CD4-positive, alpha-beta T cell treated with Interleukin-15 for 4 hours (primary cell): ENCODE measurements at places on chromosomes 16 and 17.

- no peak for DNase-seq
Observed at GRCh38 chr17:82121660-82122629, 23.9 kb upstream of the FASN start.

DNA sequence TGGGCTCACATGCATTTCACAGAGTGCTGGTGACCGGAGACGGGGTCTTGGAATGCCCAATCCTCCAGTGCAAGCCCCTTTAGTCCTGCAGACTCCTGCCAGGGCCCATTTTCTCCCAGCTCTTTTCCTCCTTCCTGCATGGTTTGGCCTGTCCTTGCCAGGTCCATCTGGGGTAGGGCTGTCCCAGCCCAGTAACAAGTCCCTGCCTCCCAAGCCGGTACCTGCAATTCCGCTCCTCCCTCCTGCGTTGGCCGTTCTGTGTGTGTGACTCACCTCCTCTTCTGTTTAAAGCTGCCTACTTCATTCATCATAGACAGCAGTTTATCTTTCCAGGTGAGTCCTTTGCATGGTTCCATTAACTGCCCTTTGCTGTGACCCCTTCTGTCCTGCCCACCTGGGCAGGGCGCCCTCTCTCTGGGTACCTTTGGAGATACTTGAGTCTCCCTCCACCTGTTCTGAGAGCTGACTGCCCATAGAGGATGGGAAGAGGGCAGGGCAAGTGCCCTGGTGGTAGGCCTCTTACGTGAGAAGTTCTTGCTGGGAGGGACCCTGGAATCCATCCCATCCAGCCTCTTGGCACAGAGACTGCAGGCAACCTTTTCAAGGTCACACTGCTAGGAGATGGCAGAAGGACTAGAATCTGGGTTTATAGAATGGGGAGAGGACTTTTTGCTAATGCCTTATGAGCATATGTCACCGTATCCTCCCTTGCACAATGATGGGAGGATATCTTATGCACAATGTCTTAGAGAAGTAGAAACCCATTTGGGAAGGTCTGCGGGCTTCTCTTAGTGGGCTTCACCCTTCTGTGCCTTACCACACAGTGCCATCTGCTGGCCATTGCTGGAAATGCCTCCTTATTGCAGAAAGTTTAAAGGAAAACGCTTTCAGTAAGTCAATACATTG, 29.7 kb upstream of the LGALS9 start:
- peak; percentile 84 for DNase-seq

DNA sequence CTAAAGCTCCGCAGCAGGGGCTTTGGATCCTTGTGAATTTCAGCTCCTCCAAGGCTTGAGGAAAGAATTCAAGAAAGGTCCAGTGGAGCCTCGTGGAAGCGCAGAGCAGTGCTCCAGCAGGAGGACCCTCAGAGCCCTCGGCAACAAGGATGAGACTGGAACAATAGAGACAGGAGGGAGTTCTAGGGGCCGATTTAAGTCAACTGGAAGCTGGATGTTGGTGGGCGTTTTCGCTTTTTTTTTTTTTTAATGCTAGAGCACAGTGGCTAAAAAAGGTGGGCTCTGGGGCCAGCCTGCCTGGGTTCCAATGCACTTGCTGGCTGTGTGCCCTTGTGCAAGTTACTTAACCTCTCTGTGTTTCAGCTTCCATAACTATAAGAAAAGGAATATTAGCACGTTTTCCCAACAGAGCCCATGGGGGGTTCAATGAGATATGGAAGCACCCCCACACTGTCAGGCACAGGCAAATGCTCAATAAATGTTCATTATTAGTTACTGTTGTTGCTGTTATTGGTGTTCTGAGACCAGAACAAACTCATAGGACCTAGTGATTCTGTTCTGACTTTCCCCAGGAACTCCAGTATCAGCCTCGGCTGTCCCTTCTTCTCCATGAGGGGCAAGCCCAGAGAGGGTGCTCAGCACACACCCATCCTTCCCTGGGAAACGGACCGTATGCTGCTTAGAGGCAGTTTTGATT, 5.3 kb upstream of the CBX8 start:
- no peak for DNase-seq

GRCh38 chr16:88009563-88010342, 58.5 kb downstream of the BANP start:
- DNase-seq, result no peak

GRCh38 chr16:24523569-24523968, 15.8 kb upstream of the RBBP6 start:
- no peak for DNase-seq

DNA sequence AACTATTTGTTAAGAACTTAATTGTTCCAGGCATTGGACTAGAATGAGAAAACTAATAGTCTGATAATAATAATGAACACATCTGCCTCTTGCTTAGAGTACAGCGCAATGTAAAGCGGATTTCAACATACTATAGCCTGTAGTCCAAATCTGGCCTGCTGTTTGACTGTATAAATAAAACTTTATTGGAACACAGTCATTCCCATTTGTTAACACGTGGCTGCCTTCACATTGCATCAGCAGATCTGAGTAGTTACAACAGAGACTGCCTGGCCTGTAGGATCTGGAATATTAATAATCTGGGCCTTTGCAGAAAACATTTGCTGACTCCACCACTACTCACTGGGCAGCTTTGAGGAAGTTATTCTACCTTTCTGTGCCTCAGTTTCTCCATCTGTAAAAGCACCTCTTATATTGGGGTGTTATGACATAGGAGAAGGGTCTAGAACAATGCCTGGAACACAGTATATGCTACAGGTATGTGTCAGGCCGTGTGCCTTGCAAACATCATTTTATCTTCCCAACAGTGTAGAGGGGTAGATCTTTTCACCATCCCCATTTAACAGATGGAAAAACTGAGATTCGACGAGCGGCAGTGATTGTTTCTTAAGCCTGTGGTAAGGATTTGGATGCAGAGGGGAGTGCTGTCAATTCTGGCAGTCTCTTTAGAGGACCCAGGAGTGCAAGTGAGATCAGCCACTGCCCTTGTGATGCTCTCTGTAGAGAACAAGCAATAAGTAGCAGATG, 22.2 kb downstream of the PDILT start:
- DNase-seq, result no peak

DNA sequence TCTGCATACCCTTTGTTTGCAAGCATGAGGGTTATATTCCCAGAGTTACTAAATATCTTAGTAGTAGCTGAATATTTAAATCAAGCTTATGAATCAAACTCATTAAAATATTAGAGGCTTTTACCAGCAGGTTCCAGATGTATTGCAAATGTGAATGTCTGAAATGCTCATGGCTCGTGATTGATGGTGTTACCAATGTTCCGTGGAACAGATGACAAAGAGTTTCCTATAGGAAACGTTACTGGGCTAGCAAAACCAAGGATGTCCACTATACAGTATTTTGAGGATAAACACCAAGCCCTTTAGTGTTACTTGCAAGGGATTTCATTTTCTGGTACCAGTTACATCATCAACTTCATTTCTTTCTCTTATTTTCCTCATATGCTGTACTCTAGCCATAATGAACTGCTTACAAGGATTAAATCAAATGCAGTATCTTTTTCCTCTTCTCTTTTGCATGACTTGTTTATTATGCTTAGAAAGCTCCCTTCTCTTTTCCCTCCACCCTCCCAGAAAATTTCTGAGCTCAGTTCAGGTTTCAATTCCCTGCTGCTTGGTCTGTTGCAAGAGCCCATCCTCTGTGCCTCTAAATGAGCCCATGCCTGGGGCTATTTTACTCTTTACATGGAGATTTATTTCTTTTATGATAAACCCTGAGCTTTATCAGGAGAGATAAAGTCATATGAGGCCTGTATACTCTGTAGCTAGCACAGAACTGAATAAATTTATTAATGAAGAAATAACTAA, 1537.1 kb upstream of the GOT2 start:
- no peak for DNase-seq

DNA sequence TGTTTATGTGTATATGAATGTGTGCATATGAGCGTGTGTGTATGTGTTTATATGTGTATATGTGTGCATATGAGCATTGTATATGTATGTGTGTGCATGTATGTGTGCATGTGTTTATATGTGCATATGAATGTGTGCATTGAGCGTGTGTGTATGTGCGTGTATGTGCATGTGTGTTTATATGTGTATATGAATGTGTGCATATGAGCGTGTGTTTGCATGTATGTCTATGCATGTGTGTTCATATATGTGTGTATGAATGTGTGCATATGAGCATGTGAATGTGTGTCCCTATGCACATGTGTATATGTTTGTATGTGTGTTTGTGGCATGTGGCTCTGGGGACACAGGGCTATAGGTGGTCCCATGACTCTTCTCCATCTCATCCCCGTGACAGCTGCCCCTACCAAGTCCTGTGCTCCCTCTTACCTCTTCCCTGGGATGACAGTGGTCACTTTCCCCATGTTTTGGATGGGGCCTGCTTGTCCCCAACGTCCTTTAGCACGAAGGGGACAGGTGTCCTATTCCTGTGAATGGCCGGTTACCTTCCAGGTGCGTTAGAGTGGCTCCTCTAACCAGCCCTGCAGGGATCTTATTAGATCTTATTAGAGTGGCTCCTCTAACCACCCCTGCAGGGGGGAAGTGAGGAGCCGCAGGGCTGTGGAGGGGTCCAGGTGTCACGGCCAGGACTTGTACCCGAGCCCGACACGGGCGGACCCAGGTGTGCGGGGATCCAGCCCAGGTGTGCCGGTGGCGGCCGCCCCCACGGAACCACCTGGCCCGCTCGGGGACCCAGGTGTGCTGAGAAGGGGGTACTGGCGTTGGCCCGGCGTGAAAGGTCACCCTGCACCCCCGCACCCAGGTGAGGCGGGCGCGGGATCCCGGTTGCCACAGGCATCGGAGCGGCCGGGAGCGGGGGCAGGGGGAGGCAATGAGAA, 105.6 kb downstream of the SEC14L1 start:
- no peak for DNase-seq
